Smooth muscle cell of trachea (primary cell): ENCODE measurements at places on chromosomes 2 and 18. TPM values are rescaled to one million over a fixed set of nuclear protein-coding genes. Genes with fewer than 3 reads are reported as not detected.

The ADRA2B gene
- not detected in 2 replicates for total RNA-seq

The LRRC30 gene
- total RNA-seq: not detected in 2 replicates

The TNFRSF11A gene
- total RNA-seq: 0.66 and 0.73 TPM in 2 replicates

The VSNL1 gene
- 0.29 and 0.99 TPM in 2 replicates for total RNA-seq

The REEP1 gene
- total RNA-seq: 0.15 TPM in 1 of 2 replicates, not detected in the other

The SERPINB3 gene
- total RNA-seq: not detected in 2 replicates

The CBLN2 gene
- total RNA-seq: not detected in 2 replicates

The TMEM182 gene
- total RNA-seq: 1.3 and 2.0 TPM in 2 replicates

The PKDCC gene
- 55.1 and 129 TPM in 2 replicates for total RNA-seq

The ATP6V1C2 gene
- under 0.01 TPM in 1 of 2 replicates, not detected in the other for total RNA-seq

The DCC gene
- 0.17 and 2.5 TPM in 2 replicates for total RNA-seq

The UPP2 gene
- under 0.01 TPM in 1 of 2 replicates, not detected in the other for total RNA-seq

The ERMN gene
- not detected in 2 replicates for total RNA-seq

The STK11IP gene
- 17.2 and 22.8 TPM in 2 replicates for total RNA-seq

The FOXI3 gene
- not detected in 2 replicates for total RNA-seq

The CPS1 gene
- 20.9 and 21.3 TPM in 2 replicates for total RNA-seq

The BIN1 gene
- 40.4 and 96.4 TPM in 2 replicates for total RNA-seq

The TMEFF2 gene
- total RNA-seq: 1.7 and 2.8 TPM in 2 replicates

The IL1F10 gene
- not detected in 2 replicates for total RNA-seq

The TXNL1 gene
- total RNA-seq: 39.5 and 74.2 TPM in 2 replicates

The OSR1 gene
- 19.5 and 35.9 TPM in 2 replicates for total RNA-seq

The AQP12A gene
- total RNA-seq: not detected in 2 replicates

The FAM228A gene
- total RNA-seq: 1.3 and 6.0 TPM in 2 replicates

The PROKR1 gene
- not detected in 2 replicates for total RNA-seq

The FAM98A gene
- total RNA-seq: 54.9 and 60.4 TPM in 2 replicates

The PROM2 gene
- 0.29 and 0.83 TPM in 2 replicates for total RNA-seq

The ZNF396 gene
- 2.8 and 3.0 TPM in 2 replicates for total RNA-seq
